ENCODE measurements at places on chromosomes 7 and 10.

DNA sequence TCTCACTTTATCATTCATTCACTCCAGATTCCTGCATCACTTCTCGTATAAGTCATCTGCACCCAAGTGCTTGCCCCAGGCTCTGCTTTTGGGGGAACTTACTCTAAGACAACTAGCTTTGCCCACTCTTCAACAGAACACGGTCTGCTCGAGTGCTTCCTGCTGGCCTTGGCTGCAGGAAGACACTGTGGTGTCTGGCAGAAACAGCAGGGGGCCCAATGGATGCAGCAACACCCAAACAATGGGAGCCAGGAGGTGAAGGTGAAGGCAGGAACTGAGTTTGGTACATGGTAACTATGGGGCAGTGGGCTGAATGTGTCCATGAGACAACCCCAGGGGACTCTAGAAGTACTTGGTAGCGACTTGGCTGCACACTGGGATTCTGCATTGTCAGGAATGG, 344.0 kb downstream of the REEP3 start:
- no peak for DNase-seq

- no peak for DNase-seq
These were observed 163.3 kb downstream of the USP6NL start for GRCh38 chr10:11448190-11448544.

DNA sequence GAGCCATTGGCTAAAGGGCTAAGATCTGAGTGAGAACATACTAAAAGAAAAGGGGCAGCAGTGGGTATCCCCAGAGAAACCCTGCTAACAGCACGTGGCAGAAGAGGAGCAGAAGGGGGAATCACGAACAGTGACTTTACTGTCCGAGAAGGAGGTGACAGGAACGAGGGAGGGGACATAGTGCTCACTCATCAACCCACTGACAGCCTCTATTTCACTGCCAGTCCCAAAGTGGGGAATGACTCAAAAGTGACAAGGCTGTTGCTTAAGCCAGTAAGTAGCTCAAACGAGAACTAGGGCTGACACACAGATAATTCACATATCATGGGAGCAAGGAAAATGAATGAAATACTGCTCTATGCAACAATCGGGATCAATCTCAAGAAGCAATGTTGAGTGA, 92.7 kb downstream of the RSU1 start:
- no peak for DNase-seq

DNA sequence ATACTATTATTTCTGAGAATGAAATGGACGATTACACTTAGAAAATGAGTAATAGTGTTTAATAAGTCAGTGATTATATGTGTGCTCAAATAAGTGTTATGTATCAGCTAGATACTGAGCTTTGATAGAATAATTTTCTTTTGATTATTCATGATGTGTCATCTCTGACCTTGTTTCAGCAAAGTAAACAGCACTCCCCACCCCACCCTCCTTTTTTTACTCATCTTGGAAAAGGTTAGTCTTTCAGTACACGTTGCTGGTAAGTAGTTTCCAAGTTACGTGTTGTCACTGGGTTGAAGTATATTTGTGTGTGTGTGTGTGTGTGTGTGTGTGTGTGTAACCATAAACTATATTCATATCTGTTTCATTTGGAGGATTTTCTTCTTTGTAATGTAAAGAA, 84.1 kb downstream of the GNAI1 start:
- no peak for DNase-seq

GRCh38 chr7:1986366-1987083, 246.2 kb downstream of the MAD1L1 start:
- DNase-seq, result no peak

DNA sequence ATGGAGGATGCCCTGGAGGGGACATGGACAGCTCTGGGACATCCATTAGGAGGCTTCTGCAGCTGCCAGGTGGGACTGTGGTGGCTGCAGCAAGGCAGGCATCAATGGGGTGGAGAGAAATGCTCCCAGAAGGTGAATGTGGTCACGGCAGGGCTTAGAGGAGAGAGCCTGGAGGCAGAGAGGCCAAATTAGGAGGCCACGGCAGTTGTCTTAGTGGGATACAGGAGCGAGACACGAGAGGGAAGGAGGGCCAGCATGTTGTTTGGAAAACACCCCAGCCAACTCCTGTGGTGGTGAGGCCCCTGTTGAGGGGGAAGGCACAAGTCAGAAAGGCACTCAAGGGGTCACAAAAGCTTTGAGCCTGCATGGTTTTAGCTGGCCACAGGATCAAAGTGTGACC, 14.6 kb upstream of the ECHDC3 start:
- DNase-seq, result no peak

GRCh38 chr7:34839645-34840044, 181.6 kb downstream of the NPSR1 start:
- DNase-seq, result no peak

- no peak for DNase-seq
These were observed 32.2 kb downstream of the DNAJB12 start for GRCh38 chr10:72322280-72323058.

GRCh38 chr7:129872054-129872453, 80.7 kb downstream of the UBE2H start:
- DNase-seq, result no peak

GRCh38 chr10:46536171-46536570, 20.3 kb downstream of the GPRIN2 start:
- DNase-seq, result no peak

GRCh38 chr10:82148764-82149163, 273.8 kb downstream of the NRG3 start:
- no peak for DNase-seq

DNA sequence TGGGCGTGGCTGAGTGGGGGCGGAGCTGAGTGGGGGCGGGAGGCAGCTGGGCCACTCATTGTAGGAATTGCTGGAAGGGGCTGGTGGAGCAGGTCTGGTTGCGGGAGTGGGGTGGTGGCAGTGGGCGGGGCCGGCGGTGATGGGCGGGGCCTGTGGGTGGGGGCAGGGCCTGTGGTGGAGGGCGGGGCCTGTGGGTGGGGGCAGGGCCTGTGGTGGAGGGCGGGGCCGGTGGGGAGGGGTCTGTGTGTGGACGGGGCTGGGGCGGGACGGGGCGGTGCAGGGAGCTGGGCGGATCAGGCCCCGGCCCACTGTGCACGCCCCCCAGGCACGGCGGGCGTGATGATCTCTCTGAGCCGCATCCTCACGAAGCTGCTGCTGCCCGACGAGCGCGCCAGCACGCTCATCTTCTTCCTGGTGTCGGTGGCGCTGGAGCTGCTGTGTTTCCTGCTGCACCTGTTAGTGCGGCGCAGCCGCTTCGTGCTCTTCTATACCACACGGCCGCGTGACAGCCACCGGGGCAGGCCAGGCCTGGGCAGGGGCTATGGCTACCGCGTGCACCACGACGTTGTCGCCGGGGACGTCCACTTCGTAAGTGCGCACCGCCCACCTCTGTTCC, 14.0 kb downstream of the SLC29A4 start:
- DNase-seq, result no peak

GRCh38 chr7:43291789-43292188, 179.3 kb downstream of the HECW1 start:
- no peak for DNase-seq

GRCh38 chr7:116206141-116206540, 4.2 kb upstream of the TES start:
- no peak for DNase-seq

DNA sequence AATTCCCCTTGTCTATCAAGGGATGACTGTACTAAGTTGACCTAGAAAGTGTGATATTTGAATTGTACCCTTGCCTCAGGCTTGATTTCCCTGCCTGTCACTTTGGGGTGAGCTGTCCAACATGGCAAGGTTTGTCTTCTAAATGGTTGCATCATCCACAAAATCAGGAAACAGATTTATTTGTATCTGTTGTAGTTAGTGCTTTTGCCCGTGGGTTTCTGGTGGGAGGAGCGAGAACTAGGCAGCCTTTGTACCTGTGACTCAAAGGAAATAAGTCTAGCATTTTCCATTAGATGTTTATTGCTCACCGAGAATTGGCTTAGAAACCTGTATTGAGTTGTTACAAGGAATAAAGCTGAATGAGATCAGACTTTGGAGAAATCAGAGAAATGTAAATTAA, 650.8 kb downstream of the LRMDA start:
- no peak for DNase-seq

- DNase-seq, result no peak
These were observed 608.2 kb downstream of the PARD3 start for GRCh38 chr10:34206935-34207268.

DNA sequence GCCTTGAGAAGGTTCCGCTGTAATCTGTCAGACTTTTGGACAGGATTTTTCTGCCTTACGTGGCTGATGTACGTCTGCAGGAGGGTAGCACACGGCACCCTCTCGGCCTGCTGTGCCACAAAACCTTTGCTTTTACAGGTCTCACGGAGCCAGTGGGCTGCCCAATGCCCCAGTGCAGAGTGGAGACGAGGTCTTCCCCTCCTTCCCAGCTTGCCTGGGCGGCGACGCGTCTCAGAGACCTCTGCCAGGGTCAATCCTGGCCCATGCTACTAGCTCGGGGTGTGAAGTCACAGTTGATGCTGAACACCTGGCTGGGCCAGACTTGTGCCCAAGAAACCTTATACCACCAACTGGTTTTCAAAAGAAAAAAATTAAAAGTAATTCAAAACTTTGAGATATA, 526.4 kb downstream of the DNAJB6 start:
- DNase-seq, result no peak

DNA sequence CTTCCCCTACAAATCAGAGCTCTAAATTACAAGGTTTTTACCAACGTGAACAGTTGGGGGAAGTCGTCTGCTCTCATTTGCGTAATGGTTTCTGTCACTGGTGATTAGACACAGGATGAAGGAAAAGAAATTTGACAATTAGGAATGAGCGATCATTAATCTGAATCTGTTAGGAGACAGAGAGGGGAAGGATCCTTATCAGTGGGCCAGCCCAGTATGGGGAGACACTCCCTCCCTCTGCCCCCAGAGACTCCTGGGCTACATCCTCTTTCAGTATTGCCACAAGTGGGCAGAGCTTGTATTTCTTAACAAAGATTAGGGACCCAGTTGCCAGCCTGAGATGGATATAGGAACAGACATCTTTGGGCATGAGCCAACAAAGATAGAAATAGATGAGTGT, 15.5 kb downstream of the HIF1AN start:
- no peak for DNase-seq

All from renal cortex interstitium (tissue), 15 donors.